EL (cell line): ENCODE measurements at places on chromosomes 4 and X.
A peak's percentile ranks its signal among the peaks of the same experiment; 100 is the strongest.

- DNase-seq = peak; percentile 51
Measured at GRCh38 chrX:103157496-103158316, 57.2 kb upstream of the BEX4 start.

DNA sequence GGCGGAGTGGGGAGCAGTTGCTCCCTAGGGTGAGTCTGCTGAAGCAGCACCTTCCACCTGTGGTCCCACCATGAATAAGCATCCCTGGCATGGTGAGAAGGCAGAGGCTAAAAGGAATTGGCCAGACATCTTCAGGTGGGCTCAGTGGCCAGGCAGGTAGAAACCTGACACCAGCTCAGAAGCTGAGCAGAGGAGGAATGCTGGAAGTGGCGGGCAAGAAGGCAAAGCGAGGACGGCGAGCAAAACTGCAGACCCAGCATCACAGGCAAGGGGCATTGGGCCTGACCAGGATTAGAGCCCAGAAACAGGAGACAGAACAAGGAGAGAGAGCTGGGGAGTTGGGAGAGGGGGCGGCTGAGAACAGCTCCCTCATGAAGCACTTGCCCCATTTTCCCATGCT, 25.3 kb downstream of the TSC22D3 start:
- DNase-seq = no peak

GRCh38 chr4:19473569-19473968, 778.1 kb upstream of the SLIT2 start:
- no peak for DNase-seq

DNA sequence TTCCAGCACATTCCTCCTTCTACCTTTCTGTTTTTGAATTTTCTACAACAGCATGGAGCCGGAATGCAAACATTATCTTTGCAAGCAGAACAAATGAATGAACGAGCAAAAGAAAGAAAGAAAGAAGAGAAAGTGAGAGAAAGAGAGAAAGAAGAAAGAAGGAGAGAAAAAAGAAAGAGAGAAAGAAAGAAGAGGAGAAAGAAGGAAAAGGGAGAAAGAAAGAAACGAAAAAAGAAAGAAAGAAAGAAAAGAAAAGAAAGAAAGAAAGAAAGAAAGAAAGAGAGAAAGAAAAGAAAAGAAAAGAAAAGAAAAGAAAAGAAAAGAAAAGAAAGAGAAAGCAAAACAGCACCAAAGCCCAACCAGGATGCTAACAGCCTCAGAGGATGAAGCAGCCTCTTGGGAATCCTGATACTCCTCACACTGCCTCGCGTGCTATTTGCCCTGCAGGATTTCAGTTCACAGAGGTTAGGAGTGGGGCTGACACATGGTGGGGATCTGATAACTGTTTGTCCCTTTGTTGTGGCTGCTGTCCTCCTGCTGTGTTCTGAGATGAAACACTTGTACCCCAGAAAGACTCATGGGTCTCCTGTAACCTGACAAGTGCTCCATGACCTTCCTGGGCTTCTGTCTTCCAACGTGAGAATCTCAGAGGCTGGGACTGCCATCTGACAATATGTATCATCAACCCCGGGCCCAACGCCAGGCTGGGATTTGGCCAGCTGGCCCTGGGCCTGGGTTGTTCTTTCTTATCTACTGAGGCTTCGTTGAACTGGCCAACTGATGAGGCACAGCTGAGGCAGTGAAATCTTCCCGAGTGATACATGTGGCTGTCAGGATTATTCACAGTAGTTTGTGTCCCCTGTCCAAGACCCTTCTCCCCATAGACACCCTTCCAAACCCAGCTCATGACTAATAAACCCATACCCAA, 61.0 kb downstream of the SEPSECS start:
- peak; percentile 80 for DNase-seq

GRCh38 chr4:5409237-5409636, 299.1 kb downstream of the EVC2 start:
- DNase-seq = peak; percentile 31

DNA sequence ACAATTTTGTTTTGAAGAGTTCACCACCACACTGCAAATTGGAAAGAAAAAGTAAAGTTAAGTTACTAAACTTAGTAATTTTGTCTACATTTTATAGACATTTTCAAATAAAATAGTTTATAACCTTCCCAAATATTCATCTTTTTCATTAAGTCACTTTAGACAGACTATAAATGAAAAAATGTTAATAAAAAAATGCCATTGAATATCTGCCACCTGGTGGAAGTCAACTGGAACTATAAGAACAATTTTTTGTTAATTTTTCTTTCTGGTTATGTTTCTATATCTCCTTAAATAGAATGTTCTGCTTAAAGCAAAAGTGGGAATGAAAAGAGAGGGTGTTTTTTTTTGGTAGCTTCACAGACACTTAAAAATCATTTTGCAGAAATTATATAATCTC, 534.4 kb upstream of the PCDH10 start:
- DNase-seq = no peak

DNA sequence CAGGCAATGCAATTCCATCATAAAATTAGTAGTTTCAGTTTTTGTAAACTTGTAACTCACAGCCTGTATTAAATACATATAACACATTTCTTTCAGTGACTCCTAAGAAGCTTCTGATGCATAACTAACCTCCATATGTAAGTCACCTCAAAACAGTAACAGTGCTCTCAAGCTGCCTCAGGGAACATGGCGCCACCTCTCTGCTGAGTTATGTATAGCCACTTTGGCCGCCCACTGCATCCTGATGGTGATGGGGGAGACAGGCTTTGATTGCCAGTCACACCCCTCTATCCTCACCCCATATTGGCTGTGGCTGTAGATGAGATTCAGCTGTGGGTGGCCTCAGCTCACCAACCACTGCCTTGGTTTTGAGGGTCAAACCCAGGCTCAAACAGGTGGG, 54.3 kb downstream of the LRBA start:
- DNase-seq = peak; percentile 41

DNA sequence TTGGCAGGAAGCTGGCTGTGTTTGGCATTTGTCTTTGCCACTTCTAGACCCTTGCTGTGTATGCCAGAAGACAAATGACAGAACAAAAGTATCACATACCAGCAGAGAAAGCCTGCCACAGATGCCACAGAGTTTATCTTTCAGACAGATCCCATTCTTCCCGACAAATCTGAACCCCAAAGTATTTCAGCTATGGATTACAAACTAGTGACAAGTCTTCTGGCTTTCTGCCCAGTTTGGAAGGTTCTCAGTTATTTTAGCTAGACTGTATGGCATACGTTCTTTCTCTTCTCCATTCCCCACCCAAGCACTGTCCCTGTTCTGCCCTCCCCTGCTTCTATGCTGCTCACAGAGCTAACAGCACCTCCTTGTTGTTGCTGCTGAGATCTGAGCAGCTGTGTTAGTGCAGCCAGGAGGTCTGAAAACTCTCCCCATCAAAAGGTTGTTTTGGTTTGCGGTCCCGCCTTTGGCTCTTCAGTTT, 236.7 kb downstream of the FRAS1 start:
- peak; percentile 93 for DNase-seq

DNA sequence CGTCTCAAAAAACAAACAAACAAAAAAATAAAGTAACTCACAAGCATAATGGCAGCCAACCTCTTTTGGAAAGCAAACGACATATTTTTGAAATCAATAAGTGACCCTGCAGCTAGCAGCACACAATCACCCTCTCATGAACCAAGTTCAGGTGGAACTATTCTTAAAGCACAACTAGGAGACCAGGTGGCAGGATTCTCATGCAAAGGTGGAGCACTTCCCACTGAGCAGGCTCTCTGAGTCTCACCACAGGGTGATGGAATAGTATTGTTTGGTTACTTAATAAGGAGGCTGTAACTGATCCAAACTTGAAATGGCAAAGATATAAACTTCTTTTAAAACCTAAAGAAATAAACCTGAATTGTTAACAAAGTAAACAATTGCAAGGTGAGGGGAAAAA, 1293.1 kb downstream of the PCDH19 start:
- no peak for DNase-seq

DNA sequence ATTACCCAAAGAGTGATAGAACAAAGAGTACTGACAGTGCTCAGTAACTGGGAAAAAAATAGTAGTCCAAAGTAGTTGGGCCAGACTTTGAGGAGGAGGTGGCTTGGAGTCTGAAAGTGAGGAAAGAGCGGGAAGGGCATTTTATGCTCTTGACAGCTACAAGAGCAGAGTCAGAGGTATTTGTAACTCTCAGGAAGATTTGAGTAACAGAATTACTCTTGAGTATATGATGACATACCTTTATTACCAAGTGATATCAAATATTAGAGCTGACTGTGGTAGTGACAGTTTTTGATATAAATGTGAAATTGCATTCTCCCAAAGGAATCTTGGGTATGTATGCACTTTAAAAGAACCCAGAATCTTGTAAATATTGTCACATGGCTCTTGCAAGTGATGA, 2.2 kb downstream of the SLAIN2 start:
- DNase-seq = peak; percentile 40

GRCh38 chr4:140611854-140612253, 43.1 kb upstream of the UCP1 start:
- DNase-seq = no peak

DNA sequence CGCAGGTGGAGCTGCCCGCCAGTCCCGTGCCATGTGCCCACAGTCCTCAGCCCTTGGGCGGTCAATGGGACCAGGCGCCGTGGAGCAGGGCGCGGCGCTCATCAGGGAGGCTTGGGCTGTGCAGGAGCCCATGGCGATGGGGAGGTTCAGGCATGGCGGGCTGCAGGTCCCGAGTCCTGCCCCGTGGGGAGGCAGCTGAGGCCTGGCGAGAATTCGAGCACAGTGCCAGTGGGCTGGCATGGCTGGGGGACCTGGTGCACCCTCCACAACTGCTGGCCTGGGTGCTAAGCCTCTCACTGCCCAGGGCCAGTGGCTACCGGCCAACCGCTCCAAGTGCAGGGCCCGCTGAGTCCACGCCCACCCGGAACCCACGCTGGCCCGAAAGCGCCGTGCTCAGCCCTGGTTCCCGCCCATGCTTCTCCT, 646.5 kb downstream of the GABRG1 start:
- DNase-seq = no peak

- DNase-seq = peak; percentile 11
Measured at GRCh38 chrX:102985192-102985591, 48.1 kb downstream of the RAB40AL start.

DNA sequence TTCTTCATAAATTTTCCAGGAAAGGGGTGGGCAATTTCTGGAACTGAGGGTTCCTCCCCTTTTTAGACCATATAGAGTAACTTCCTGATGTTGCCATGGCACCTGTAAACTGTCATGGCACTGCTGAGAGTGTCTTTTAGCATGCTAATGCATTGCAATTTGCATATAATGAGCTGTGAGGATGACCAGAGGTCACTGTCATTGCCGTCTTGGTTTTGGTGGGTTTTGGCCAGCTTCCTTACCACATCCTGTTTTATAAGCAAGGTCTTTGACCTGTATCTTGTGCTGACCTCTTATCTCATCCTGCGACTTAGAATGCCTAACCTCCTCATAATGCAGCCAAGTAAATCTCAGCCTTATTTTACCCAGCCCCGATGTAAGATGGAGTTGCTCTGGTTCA, 577.8 kb downstream of the NLGN4X start:
- no peak for DNase-seq

GRCh38 chrX:36844857-36845256, 163.3 kb upstream of the FAM47C start:
- DNase-seq = no peak

DNA sequence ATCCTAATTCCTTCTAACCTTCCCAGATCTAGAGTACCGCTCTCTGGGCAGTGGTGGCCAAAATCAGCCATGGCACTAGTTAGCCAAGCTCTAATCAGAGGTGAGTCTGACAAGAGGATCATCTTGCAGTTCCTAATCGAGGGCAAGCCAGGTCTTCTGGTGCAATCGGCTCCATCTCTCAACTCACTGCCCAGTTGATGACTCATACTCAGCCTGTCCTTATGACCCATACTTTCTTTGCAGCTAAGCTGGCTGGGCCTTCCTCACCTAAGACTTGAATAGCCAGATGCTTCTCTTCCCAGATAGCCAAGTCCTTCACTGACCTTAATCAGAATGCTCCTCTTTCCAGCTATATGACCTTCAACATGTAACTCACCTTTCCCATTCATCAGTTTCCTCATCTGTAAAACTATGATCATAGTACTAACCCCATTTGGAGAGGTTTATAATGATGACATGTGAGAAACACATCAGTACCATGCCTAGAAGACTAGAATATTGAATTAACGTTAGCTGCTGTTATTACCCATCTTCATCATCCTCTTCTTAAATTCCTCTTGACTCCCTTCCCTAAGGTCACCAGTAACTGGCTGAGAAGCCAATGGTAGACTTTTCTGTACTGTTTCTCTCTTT, 57.1 kb downstream of the RELL1 start:
- peak; percentile 82 for DNase-seq
